ENCODE measurements at places on chromosomes 6 and 20.

DNA sequence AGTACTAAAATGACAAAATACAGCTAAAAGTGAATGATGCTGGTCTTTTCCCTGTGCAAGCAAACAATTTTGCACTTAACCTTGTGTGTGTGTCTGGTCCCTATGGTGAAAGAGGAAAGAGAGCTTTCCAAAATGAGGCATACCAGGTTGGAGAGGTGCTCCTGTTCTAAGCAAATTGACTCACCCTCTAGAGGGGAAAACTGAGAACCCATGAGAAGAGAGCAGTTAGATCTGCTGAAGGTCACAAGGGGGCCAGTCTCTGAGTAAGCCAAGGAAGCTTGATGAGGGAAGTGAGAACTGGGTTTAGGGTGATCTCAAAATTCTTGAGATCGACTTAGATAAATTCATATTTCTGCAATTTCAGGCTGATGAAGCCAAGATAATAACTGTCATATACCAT, 157.5 kb upstream of the TBX18 start:
- no peak for DNase-seq

- DNase-seq: no peak
Observed at GRCh38 chr6:2986722-2987221, 12.9 kb upstream of the NQO2 start.

GRCh38 chr6:99905209-99906106, 88.6 kb downstream of the MCHR2 start:
- no peak for DNase-seq

GRCh38 chr20:33563788-33564187, 73.9 kb downstream of the CBFA2T2 start:
- no peak for DNase-seq

DNA sequence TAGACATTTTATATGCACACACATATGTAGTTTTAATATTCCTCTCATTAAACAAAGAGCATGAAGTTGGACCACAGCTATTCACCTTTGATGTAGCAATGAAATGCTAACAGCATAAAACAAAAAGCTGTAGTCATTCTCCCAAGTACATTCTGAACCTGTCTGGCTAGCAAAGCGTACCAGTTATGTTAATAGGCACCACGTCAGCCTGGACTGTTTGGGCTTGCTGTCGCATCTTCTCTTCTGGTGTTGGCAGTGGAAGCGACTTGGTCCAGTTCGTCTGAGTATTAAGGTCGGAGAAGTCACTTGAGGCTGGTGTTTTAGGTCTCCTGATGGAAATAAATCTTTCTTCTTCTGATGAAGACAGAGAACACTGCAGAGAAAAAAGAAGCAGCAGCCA, 42.8 kb downstream of the HEBP2 start:
- DNase-seq: no peak

GRCh38 chr6:164095056-164095455, 680.5 kb downstream of the QKI start:
- no peak for DNase-seq
